ENCODE measurements at places on chromosomes 2 and 18.

GRCh38 chr2:199462347-199462955 is 4.7 kb upstream of the SATB2 start:
- DNase-seq, result no peak

GRCh38 chr2:30230497-30231211 is 680 bp upstream of the LBH start:
- peak; percentile 86 for DNase-seq

- DNase-seq, result no peak
These were observed 71.0 kb downstream of the SLC4A10 start for GRCh38 chr2:161695225-161695624.

GRCh38 chr2:1829796-1830195 is 85.5 kb upstream of the PXDN start:
- DNase-seq, result no peak

DNA sequence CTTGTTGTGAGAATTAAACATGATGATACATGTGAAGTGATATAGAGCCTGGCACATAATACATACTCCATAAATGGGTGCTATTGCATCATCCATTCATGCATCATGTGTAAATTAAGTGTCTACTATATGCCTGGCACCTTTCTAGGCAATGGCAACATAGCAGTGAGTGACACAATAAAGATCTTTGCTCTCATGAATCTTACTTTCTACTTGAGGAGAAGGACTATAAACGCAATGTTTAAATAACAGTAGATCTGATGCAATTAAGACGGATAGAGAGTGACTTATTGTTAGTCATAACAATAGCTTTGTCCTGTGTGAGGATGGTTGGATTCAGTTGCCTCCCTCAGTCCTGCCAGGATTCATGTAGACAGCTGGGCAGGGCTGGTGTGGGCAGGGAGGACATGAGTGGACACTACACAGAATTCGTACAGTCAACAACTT is 88.4 kb upstream of the NPAS2 start:
- DNase-seq, result no peak

DNA sequence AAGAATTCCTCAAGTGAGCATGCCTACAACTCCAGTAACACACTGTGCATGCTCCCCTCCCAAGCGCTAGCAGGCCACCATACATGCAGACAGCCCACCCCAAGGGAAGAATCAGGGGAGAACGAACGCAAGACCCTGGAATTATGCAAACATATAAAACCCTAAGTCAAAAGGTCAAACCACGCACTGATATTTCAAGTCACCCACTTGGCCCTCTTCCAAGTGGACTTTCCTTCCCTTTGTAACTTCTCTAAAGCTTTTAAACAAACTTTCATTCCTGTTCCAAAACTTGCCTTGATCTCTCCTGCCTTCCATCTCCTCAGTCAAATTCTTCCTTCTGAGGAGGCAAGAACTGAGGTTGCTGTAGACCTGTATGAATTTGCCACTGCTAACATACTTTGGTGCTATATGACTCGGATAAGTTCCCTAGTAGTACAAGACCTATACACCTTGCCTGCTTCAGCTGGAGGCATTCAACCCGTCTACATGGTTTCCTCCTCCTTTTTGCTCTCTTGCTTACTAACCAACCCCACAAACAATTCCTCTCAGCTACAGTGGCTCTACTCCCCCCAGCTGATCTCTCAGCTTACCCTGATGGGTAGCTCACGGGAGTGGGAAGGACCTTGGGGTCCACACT is 11.1 kb upstream of the RPIA start:
- no peak for DNase-seq

DNA sequence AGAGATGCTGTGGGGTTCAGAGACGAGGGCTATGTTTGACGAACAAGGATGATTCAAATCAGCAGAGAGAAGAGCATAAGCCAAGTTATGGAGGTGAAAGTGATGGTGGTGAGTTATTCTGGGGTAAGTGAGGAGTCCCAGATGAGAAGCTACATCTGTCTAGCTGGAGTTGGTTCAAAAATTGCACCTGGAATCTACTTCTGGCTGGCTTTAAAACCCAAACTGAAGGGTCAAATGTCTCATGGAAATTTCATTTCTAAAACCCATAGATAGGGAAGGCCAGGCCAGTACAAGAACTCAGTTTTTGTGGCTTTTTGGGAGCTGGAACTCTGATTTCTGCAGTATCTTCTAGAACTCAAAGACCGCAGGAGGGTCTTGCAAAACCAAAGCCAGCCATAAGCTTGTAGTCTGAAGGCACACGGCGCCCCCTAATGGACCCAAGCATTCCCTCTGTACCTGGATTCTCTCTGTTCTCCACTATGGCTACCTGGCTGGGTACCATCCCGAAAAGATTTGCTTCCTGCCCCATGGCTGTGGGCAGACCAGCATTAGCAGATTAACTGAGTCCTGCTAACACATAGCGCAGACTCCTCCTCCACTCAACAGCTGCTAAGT is 229.1 kb upstream of the SLC14A2 start:
- DNase-seq, result no peak

DNA sequence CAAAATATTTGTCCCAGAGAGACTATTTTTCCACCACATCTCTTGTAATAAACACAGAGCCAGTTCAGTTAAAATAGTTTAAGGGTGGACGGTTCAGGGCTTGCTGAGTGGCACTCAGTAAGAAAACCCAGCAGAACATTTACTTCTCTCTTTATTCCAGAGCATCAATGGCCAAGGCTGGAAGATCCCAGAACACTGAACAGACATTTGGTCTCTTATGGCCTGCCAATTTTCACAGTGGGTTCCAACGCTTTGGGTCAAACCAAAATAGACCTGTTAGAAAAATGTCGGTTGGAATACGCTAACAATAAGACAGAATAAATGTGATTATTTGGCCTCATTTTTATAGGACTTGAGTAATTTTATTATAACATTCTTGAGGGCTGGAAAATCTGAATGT is 580.3 kb upstream of the TMEFF2 start:
- no peak for DNase-seq

GRCh38 chr2:127567351-127567854 is 31.9 kb downstream of the MYO7B start:
- DNase-seq, result peak; percentile 59

DNA sequence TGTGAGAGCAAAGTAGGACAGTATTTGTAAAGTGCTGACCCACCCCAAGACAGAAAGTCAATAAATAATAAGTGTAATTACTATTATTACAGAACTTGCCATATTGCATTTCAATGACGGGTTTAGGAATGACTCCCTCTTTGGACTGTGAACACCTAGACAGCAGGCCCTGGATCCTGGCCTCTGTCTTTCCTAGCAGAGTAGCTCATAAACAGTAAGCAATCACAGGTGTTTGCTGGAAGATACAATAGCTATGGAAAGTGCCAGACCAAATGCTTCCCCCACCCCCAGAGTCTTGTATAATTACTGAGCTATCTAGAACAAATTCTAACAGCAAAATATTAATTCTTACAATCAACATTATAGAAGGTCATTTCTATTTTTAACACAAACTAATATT is 20.1 kb upstream of the MYO1B start:
- DNase-seq, result no peak

GRCh38 chr2:36452260-36452659 is 96.7 kb downstream of the CRIM1 start:
- DNase-seq, result no peak

- no peak for DNase-seq
These were observed 365.2 kb downstream of the CLIP4 start for GRCh38 chr2:29480426-29480825.
